ENCODE measurements at places on chromosomes 12 and 14.

DNA sequence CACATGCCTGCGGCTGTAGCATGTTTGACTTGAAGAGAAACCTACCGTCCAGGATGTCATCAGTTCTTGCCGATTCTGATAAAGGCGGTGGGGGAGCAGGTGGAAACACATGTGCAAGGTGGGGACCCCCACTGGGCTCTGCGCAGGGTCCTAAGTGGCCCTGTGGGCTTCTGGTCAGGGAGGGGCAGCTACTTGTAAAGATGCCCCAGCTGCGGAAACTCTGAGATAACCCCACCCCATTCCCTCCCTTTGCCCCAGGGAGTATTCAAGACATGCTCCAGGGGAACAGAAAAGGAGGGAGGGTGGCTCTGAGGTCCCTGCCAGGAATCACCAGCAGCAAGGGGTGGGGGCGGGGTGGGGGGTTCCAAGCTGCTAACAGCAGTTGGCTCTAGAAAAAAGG lies 67.6 kb downstream of the PIWIL1 start:
- no peak for DNase-seq

GRCh38 chr14:55332654-55333570 lies 61.7 kb downstream of the FBXO34 start:
- DNase-seq = no peak

- DNase-seq = no peak
These were observed 17.0 kb downstream of the SSPN start for GRCh38 chr12:26212396-26212795.

- no peak for DNase-seq
These were observed 117.3 kb upstream of the MYF6 start for GRCh38 chr12:80590085-80590484.

DNA sequence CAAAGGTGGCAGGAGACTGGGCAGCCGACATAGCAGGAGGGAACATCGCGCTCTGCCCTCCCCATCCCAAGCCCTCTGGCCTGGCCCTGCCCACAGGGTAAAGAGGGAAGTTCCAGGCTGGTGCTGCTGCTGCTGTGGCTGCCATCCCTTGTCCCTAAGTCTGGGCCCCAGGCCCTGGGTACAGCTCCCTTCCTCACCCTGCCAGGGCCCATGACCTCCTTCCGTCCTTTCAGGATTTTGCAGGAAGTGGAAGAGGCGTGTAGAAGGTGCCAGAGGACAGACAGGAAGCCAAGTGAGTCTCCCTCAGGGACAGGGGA lies 14.7 kb upstream of the NCOR2 start:
- DNase-seq = no peak

Measured in SW480 (cell line).